NCI-H2171 treated with DMSO at 0.1 percent for 48 hours (cell line): ENCODE measurements at places on chromosomes 2 and 18.

- no peak for DNase-seq
Observed at GRCh38 chr2:174788291-174788929, 24.1 kb upstream of the CHRNA1 start.

- DNase-seq = no peak
Observed at GRCh38 chr18:55275039-55275901, 312.7 kb downstream of the TCF4 start.

- peak; percentile 35 for DNase-seq
Observed at GRCh38 chr2:188369365-188369764, 77.7 kb downstream of the GULP1 start.

DNA sequence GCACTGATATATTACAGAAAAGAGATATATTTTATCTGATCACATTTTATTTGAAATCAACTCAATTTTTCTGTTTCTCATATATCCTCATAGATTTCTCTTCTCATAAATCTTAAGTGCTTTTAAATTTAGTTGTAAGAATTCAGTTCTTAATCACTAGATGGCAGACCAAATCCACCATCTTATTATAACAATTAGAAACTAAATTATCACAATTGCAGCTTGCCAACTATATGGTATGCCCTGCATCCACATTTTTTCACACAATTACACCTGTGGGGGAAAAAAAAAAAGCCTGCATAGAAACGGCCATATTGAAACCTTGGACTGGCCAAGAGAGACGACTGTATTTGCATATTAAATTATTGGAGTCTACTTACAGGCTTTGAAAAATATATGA lies 64.4 kb downstream of the COL5A2 start:
- DNase-seq = no peak

- peak; percentile 88 for DNase-seq
Observed at GRCh38 chr2:209579230-209579749, 155.4 kb downstream of the MAP2 start.

- DNase-seq = peak; percentile 82
Observed at GRCh38 chr2:144548088-144548487, 28.2 kb upstream of the ZEB2 start.

DNA sequence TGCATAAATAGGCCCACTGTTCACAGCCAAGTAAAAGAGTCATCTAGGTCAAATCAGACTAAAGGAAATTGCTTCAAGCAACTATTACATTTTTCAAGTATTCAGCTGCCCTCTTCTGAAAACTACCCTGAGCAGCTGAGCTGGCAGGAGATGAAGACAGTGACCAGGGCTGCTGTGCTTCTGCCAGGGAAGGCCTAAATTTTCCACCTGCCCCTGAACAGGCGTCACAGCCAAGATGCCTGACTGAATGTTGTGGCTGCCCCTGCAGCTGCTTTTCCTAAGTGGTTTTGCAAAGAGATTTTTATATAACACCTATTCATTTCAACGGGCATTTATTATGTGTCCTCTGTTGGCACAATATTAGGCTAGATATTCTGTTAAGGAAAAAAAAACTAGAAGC lies 96.7 kb upstream of the RPE start:
- DNase-seq = no peak

DNA sequence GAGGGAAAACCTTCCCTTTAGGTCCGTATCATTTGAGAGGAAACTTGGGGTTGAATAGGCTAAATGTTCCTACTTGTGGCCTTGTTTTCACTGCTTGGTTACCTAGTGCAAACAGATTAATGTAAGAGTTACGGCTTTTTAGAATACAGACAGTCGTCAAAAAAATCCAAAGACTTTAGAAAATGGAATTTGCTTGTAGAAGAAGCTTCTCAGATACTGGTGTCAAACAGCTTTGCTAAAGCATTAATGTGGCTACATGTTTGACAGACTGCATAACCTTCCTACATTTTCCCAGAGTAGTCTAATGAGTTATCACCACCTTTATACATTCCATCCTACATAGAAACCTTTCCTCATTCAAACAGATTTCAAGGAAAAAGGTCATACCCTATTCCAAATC lies 114.6 kb downstream of the FMNL2 start:
- no peak for DNase-seq

GRCh38 chr2:84450288-84451227 lies 8.5 kb downstream of the SUCLG1 start:
- DNase-seq = peak; percentile 85

DNA sequence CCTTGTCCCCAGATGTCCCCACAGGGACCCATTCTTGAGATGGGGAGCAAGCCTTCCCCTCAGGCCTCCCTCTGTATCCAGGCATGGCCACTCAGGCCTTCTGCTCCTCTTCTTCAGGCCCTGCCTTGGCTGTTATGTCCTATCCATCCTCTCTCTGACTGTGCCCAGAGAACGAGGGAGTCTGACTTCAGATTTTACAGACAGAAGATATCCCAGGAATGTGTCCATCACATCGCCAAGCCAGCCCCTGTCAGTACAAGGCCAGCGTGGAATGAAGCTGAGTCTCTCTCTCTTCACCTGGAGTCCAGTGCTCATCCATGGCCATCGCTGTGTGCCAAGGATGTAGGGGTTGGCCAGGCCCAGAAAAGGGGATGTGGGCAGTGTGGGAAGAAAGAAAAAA lies 57.6 kb downstream of the SDC1 start:
- no peak for DNase-seq

GRCh38 chr2:47509250-47509649 lies 106.3 kb downstream of the MSH2 start:
- no peak for DNase-seq

DNA sequence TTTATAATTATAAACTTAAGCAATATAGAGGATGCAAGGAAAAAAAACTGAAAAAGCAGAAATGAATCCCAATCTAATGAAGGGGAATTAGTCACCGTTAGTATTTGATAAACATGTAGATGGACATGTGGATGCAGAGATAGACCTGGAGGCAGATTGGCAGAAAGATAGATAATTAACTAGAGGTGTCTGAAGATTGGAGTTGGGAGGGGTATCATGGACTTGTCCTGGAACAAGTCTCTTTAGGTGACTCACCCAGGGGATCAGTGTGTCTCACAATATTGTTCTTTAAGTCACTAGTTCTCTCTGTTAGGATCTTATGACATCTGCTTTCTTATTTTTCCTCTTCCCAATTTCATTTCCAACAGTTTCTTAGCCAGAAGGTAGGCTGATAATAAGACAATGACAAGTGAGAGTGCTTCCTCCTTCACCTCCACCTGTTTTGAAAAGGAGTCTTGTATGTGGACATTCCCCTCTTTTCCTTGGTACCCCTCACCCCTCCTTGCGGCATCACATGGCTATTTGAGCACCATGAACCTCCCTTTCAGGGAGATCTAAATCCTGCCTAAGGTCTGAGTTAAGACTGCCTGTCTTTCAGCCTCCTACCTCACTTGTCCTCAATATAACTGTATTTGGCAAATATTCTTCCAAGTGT lies 987.7 kb downstream of the TSN start:
- no peak for DNase-seq

DNA sequence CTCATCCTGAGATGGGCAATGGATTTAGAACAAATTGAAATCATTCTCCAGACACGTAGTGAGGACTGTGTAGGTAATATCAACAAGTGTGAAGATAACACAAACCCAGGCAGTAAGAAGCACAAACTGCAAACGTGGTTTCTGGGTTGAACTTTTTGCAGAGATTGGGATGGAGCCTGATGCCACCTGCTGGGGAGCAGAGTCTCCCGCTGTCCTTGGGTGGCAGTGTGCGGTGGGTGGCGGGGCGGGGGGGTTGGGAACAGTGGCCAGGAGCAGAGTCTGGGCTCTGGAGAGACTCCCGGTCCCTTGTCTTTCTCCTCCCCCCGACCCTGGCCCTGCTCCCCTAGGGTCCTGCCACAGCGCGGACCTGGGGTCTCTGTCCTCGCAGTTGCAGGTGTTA lies 19.5 kb downstream of the TRAF3IP1 start:
- no peak for DNase-seq

DNA sequence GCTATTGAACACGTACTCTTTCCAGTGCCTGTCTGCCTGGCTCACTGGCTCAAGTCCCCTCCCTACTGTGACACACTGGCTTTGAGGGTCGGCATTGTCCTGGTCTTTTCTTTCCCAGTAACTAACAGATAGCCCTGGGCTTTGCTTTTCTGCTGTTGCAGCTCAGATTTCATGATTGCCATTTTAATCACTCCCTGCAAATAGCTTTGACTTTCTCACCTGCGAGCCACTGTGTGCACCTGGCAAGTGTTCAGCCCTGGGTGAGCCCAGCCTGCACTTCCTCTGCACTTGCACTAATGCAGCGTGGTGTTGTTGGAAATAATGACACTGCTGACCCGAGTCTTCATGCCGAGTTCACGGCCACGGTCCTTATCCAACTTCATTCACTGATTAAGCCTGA lies 52.9 kb downstream of the DCDC2C start:
- DNase-seq = no peak

DNA sequence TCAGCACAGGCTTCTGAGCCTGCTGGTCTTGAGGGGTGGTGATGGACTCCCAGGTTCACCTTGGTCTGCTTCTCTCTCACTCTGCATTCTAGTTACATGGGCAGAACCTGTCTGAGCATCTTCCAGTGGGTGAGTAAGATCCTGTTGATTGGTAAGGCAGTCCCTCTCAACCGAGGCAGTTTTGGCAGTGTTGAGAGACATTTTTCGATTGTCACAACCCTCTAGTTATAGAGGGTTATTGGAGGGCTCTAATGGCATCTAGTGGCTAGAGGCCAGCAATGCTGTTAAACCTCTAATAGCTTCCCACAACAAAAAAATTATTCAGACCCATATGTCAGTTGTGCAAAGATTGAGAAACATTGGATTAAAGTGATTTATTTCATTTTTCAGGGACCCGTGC lies 9.3 kb upstream of the MGAT5 start:
- peak; percentile 16 for DNase-seq

DNA sequence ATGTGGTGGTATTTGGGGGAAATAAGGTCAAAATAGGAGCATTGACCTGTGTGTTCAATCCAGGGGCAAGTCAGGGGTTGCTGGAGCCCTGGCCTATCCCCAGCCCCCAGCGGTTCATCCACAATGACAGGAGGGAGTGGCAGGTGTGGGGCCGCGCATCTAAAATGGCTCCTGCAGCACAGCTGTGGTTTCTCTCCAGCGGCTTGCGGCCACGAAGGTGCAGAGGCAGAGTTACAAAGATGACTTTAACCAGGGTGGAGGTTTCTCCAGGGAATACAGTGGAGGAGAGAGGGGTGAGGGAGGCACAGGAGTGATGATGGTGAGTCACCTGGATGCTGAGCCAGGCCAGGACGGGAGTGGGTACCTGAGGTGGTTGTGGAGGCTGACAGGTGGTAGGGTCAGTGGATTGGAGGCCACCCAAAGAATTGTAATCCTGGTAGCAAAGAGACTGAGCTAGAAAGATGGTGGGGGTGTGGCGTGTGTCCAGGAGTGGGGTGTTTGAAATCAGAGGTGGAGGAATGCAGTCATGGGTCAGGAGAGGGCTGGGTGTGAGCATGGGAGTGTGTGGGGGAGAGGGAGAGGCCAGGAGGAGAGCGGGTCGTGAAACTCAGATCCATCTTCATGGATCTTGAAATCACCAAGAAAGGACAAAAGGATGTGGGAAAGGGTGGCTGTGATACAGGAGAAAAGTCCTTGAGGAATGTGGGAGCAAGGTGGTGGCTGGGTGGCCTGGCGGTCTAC lies 83.2 kb downstream of the CTIF start:
- DNase-seq = no peak

GRCh38 chr18:64993695-64994094 lies 757.1 kb upstream of the CDH7 start:
- DNase-seq = no peak

DNA sequence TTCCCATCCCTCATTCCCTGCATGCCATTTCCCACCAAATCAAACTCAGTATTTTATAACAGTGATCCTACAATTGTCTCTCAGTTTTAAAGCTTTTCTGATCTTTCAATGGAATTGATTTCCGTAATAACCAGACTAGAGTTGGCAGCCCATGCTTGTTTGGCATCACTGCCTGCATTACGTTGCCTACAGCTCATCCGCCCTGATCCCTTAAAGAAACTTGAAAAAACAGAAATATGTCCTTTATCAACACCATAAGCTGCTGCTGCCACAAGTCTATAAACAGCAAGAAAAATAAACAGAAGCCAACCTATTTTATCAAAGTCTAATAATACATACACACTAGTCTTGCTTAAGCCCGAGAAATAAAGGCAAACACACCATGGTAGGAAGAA lies 331.0 kb downstream of the METTL4 start:
- DNase-seq = no peak

DNA sequence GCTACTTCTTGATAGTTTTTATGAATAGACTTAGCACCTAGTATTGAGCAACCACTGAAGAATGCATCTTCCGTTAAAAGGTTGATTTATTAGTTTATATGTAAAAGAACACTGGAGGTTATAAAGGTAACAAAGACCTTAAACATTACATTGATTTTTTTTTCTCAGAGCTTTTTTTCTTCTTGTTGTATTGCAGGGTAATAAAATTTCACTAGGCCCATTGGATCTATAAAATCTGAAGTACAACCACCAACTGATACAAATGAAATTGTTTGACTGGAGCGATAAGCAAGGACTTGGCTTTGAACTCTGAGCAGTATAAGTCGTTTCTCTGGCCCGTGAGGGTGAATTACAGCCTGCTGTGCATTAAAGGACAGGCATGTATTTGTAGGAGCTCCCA lies 344.0 kb downstream of the LRRTM1 start:
- no peak for DNase-seq

DNA sequence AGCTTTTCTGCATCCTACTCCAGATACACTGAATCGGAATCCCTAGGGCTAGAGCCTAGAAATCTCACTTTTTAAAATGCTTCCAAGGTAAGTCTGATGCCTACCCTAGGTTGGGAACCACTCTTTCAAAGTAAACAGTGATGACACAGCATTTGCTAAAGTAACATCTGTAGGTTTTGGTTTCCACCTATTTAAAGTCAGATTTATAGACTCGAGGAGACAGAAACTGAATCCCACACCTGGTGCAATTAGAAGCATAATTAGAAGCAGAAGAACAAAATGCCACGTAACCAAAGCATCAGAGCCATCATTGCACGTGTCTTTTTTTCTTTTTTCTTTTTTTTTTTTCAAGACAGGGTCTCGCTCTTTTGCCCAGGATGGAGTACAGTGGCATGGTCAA lies 40.9 kb downstream of the PDK1 start:
- peak; percentile 41 for DNase-seq

GRCh38 chr2:86045541-86045940 lies 60.1 kb downstream of the POLR1A start:
- DNase-seq = no peak

DNA sequence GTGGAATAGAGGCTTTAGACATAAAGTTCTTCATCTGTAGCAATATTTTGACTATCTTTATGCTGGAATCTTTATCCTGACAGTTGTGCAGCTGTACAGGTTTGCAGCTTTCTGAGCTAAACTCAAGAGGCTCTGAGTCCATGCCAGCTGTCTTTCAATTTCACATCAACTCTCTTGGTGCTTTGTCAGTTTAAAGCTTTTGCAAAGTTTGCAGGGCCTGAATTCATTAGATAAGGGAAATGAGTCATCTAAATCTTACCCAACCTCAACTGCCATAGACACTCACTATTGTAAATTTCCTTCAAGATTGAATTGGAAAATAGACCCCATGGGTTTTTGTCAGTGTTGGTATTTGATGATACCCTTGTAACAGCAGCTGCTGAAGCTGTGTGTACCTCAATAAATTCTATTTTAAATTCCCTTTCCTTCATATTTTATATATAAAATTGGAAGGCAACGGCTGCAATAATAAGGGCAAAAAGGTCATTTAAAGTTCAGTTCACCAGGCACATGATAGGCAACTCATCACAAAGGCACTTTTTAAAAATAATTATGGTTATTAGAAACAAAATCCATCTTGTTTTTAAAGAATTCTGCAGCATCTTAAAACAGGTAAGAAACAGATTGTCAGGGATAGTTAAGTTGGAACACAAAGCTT lies 169.9 kb upstream of the SLC39A10 start:
- no peak for DNase-seq
